ENCODE measurements at places on chromosomes 12 and 14. TPM values are rescaled to one million over a fixed set of nuclear protein-coding genes. Genes with fewer than 3 reads are reported as not detected.

DNA sequence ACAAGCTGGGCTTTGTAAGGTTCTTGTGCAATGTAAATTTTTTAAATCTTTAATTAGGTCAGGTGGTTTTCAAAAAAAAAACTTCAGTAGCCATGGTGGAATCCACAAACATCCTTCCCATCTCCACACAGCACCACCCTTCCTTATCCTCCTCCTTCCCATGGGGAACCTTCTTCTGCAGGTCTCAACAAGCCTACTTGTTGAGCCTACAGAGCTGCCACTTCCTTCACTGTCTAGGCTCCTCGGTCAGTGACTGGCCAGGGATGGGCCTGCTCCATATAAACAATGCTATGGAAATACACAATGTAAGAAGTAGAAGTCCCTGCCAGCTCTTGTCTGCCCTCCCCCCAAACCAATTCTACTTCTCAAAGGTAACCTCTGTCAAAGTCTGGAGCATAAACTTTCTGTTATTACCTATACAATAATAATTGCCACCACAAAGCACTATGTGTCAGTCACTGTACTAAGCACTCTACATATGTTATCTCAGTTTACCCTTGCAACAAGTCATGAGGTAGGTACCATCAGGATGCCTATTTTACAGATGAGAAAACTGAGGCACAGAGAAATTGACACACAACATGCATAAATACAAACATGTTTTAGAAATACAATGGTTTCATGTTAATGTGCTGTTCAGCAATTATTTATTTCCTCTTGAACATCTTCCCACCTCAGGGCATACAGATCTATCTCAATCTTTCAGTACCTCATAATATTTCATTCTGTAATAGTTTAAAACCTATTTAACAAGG lies 17.4 kb downstream of the LIMA1 start:
- no peak overlapping the region for H3K27ac ChIP-seq
- no peak overlapping the region for H3K4me3 ChIP-seq
- no peaks in the 10 kb centered on the region for H3K27me3 ChIP-seq
- no peaks in the 10 kb centered on the region for H3K4me1 ChIP-seq
- no peak for DNase-seq
- H3K36me3 ChIP-seq: no peaks in the 10 kb centered on the region

- peak overlapping the region; percentile 90 for H3K27ac ChIP-seq
- peaks cover 27% of the 10 kb centered on the region for H3K4me1 ChIP-seq
- no peaks in the 10 kb centered on the region for H3K27me3 ChIP-seq
- H3K36me3 ChIP-seq: no peaks in the 10 kb centered on the region
- H3K4me3 ChIP-seq: peak overlapping the region; percentile 45
Measured at GRCh38 chr14:54627540-54628363, 60.8 kb downstream of the SAMD4A start.

DNA sequence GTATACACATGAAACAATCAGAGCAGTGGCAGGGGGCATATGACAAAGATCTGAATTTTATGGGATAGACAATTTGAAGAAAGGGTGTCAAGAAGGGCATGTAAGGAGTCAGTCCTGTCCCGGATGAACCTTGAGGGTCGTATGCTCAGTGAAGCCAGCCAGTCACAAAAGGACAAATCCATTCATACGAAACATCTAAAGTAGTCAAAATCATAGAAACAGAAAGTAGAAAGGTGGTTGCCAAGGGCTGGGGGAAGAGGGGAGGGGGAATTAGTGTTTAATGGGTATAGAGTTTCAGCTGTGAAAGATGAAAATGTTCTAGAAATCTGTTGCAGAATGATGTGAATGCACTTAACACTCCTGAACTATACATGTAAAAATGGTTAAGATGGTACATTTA lies 157.5 kb downstream of the TGFB3 start:
- H3K27ac ChIP-seq: no peak overlapping the region
- H3K27me3 ChIP-seq: no peaks in the 10 kb centered on the region
- peaks cover 3% of the 10 kb centered on the region for H3K36me3 ChIP-seq

DNA sequence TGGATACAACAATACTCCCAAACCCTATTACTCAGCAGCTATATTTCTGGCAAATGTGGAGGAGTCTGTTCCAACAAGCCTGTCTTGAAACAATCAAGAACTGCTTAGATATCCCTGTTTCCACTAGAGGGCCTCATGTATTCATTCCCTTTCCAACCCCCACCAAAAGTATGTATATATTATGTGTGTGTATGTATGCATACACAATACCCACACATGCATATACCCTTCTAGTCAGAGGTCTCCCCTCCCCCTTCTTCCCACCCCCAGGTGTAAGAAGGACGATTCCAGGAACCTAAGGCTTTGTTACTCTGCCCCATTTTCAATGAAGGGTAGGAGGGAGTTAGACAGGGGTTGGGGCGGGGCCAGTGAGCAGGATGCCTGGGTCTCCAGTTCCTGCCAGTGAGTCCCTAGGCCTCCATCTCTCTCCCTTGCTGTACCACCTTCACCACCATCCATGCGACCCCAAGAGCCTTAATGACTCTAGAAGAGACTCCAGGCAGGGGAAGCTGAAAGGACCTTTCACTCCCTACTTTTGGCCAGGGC lies at the start of gene DGKA:
TSS of gene DGKA (plus strand) at position 392 of the 546 bp plus-strand sequence. CDS start 5,342 bp downstream, outside the sequence.
- no peaks in the 10 kb centered on the region for H3K27me3 ChIP-seq
- H3K27ac ChIP-seq: peak within 1 kb of the TSS; percentile 82
- peaks cover 25% of the 10 kb centered on the region for H3K4me1 ChIP-seq

DNA sequence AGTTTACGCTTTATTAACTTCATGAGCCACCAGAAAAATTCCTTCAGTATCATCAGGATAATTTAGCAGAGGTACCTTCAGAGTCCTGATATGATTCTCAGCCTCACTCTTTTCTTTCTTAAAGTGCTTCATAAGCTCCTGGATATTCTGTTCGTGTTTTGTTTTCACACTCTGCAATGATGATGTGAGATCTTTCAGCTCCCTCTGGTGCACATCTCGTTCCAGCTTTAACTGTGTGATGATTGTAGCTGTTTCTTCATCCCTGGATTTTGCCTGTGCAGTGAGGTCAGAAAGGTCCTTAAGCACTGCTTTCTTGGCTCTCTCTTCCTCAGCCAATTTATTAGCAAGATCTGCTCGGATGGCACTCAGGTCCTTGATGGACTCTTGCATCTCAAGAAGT lies 156.7 kb downstream of the CEP128 start:
- H3K4me1 ChIP-seq: no peaks in the 10 kb centered on the region
- DNase-seq: no peak
- H3K4me3 ChIP-seq: no peak overlapping the region
- H3K27me3 ChIP-seq: no peaks in the 10 kb centered on the region
- H3K36me3 ChIP-seq: no peaks in the 10 kb centered on the region

DNA sequence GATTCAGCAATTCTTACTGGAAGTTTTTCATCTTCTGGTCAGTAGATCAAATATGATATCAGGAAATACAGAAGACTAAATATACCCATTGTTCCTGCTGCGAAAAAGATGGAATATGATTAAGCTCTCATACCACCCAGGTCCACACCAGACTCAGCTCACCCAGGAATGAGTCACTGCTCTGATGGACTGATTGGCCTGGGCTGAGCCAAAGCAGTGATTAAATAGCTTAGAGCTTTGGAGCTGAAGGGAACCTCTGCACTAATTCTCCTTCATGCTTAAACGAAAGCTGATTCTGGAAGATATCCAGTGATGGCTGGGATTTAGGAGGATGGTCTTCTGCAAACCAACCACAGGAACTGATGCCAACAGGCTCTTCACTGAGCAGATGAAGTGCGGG lies 62.0 kb upstream of the SYT1 start:
- H3K27ac ChIP-seq: no peak overlapping the region
- no peaks in the 10 kb centered on the region for H3K27me3 ChIP-seq
- DNase-seq: peak; percentile 98
- H3K36me3 ChIP-seq: no peaks in the 10 kb centered on the region
- no peaks in the 10 kb centered on the region for H3K4me1 ChIP-seq
- no peak overlapping the region for H3K4me3 ChIP-seq

DNA sequence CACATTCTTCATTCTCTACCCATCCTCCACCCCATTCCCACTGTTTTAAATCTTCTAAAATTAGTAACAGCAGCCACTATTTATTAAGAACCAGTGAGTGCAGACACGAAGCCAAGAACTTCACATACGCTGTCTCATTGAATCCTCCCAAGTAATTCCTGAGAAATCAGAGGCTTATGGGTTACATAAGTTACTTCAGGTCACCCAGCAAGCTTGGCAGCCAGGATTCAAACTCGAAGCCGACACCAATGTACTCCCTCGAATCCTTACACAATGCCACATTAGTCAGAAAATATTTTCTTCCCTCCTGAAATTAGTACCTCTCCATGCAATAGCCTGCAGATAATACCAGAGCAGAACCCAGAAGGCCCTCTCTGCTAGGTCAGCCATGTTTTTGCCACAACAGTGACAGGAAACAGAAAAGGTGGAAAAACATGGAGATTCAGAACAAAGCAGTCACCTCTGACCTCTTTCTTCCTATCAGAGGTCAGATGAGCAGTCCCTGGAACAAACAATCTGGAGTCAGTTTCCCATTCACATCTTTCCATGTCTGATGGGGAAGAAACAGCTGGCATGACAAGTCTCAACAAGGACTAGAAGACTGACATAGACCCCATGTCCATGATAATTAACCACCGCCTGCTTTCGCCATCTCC lies 16.4 kb downstream of the NID2 start:
- H3K27me3 ChIP-seq: no peaks in the 10 kb centered on the region
- H3K4me1 ChIP-seq: peaks cover 41% of the 10 kb centered on the region
- peaks cover 14% of the 10 kb centered on the region for H3K36me3 ChIP-seq
- peak overlapping the region; percentile 8 for H3K4me3 ChIP-seq
- peak overlapping the region; percentile 64 for H3K27ac ChIP-seq

DNA sequence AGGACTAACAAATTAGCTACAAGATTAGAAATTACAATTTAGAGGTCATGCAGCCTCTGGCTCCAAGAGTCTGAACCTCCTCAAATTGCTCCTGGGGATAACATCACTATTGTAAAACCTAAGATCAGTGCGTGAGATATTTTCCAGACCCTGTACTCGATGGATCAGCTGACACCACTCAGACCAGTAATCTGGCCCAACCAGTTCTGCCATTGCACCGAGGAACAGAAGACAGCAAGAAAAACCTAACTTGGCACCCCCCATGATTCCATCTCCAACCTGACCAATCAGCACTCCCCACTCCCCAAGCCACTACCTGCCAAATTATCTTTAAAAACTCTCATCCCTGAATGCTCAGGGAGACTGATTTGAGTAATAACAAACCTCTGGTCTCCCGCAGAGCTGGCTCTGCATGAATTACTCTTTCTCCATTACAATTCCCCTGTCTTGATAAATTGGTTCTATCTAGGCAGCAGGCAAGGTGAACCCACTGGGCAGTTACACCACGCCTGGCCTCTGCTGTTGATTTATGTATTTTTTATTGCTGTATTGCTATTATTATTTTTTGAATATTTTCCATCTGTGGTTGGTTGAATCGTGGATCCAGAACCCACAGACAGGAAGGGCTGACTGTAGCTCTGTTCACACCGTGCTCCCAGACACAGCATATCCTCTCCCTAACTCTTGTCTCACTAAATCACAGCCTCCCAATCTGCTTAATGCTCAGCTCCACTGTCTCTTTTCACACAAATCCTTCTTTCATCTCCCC lies 9.2 kb downstream of the HEBP1 start:
- H3K4me3 ChIP-seq: no peak overlapping the region
- H3K4me1 ChIP-seq: peaks cover 15% of the 10 kb centered on the region
- no peak for DNase-seq
- H3K36me3 ChIP-seq: peaks cover 11% of the 10 kb centered on the region
- H3K27me3 ChIP-seq: no peaks in the 10 kb centered on the region

CLEC14A gene
- 2.6 TPM for total RNA-seq

MAPKAPK5 gene
- total RNA-seq: 26.8 TPM

LRRC9 gene
- total RNA-seq: not detected

PIANP gene
- 0.17 TPM for total RNA-seq
